Ureter (tissue), 1 donor: ENCODE measurements at places on chromosomes 1 and 21. TPM values are rescaled to one million over a fixed set of nuclear protein-coding genes. Genes with fewer than 3 reads are reported as not detected.

The GSTM5 gene
- total RNA-seq, result 11.6 TPM

The GUCA2B gene
- total RNA-seq, result not detected

The RUNX3 gene
- total RNA-seq, result 5.3 TPM

The NHLH2 gene
- 0.31 TPM for total RNA-seq

The CDC42 gene
- total RNA-seq, result 326 TPM

The DNASE2B gene
- total RNA-seq, result 0.34 TPM

The MYOG gene
- total RNA-seq, result not detected

The CHAF1B gene
- 2.4 TPM for total RNA-seq

The SMAP2 gene
- total RNA-seq, result 39.5 TPM

The SLC22A15 gene
- 10.3 TPM for total RNA-seq

The RXRG gene
- total RNA-seq, result 0.86 TPM

The ZNF697 gene
- 4.6 TPM for total RNA-seq

The SIK1 gene
- total RNA-seq, result 29.2 TPM

The CLDN14 gene
- total RNA-seq, result not detected

The CHIT1 gene
- total RNA-seq, result 6.6 TPM

The FAM151A gene
- not detected for total RNA-seq

The ACTRT2 gene
- total RNA-seq, result not detected

The H6PD gene
- 70.7 TPM for total RNA-seq

The RGS2 gene
- 65.2 TPM for total RNA-seq

The SYT2 gene
- not detected for total RNA-seq

The TNFRSF4 gene
- 2.0 TPM for total RNA-seq

The LCK gene
- total RNA-seq, result 3.8 TPM
